ENCODE measurements at places on chromosomes 1 and 21.

GRCh38 chr1:27968692-27969091 is 8.9 kb downstream of the XKR8 start:
- DNase-seq = no peak

- no peak for DNase-seq
Observed at GRCh38 chr1:206472024-206472423, 1.7 kb downstream of the IKBKE start.

GRCh38 chr1:78497201-78497600 is 6.4 kb downstream of the PTGFR start:
- DNase-seq = no peak

GRCh38 chr1:51558375-51558924 is 39.4 kb upstream of the EPS15 start:
- DNase-seq = no peak

DNA sequence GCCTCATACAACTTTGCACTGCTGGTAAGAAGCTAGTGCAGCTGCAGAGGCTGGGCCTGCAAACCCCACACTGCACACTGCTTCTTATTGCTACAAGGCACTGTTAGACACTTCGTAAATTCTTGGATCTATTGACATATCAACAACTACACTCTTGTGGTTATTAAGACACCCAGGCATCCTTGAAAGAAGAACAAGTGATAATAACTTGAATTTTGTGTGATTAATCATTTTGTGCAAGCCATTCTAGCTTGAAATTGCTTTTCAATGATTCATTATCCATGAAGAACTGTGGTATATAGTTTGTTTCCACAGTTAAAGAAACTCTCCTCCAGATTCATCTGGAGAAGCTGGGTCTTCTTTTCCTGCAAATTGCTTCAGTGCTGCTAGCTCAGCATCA is 33.7 kb upstream of the IFI44L start:
- no peak for DNase-seq

GRCh38 chr1:218200979-218201378 is 84.1 kb upstream of the RRP15 start:
- DNase-seq = no peak

DNA sequence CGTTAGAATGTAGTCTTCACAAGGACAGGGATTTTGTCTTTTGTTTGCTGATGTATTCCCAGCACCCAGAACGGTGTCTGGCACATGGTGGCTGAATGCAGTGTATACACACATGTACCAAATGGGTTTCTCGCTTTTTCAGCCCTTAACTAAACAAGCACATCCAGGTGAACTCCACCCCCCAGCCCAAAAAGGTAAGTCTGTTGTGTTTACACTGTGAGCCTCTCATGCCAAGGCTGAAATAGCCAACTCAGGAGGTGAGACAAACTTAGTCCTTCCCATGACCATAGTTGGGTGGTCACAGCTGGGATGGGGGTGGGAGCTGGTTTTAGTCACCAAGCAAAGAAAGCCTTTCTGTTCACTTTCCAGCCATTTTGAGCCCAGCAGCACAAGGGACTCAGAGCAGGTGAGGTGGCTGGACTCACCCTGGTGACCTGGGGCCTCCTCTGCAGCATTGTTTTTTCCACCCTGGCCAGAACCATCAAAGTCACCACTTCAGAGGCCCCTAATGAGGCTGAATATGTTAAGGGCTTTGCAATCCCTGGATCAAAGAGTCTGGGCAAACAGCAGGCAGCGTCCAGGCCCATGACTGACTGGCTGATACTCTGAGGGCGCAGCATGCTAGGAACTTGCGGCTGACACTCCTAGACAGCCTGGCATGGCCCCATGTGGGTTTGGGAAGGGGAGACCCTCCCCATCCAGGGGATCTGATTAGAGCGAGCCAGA is 8.7 kb downstream of the TENT5B start:
- no peak for DNase-seq

- DNase-seq = no peak
Observed at GRCh38 chr1:209723756-209724693, 19.4 kb downstream of the HSD11B1 start.

- DNase-seq = no peak
Observed at GRCh38 chr1:147622731-147623130, 47.6 kb downstream of the ACP6 start.

DNA sequence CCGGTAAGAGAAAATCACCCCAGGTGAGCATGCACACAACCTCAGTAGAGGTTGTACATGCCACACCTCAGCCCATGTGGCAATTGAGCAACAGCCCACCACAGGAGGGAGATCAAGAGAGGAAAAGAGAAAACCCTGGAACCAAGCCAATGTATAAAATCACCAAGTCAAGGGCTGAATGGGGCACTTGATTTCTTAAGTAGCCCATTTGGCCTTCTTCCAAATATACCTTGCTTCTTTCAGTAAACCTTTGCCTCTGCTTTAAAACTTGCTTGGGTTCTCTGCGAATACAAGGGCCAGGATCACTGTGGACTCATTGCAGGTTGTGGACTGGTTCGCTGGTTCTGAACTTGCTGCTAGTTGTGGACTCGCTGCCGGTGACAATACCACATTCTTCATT is 1814.0 kb downstream of the PLA2G4A start:
- DNase-seq = no peak

- DNase-seq = no peak
Observed at GRCh38 chr1:97382206-97382605, 538.6 kb downstream of the DPYD start.

DNA sequence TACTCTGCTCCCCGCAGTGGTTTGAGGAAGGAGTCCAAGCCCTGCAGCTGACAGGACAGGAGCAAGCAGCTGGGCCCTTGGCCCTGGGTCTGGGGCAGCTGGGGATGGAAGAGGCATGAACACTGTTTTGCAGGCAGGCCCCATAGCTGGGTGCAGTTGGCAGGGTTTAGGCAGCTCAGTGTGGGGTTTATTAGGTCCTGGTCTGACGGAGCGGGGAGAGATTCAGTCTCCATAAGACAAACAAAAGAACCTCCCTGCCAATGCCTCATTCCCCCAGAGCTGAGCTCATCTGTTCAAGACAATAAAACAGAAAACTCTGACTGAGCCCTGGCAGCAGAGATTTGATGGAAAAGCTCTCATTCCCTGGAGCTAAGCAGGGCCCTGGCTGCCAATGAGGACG is 37.3 kb downstream of the OLFML2B start:
- no peak for DNase-seq

DNA sequence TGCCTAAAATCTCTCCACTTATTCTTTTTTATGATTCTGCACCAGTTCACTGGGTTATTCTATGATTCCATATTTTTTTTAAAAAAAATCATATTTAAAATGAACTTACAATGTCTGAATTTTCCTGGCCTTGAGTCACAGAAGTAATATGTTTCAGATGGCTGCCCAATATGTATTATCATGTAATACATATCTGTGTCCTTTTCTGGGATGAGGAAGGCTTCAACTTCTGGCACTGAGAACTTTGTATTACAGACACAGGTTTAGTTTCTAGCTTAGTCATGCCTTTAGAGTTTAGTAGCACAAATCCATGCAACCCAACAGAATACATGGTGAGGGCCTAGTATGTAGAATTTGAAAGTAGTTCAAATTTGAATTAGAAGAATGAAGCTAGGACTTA is 7.8 kb upstream of the HSD17B7 start:
- no peak for DNase-seq

GRCh38 chr1:184061396-184062003 is 10.0 kb downstream of the TSEN15 start:
- no peak for DNase-seq

GRCh38 chr1:47209725-47210325 is 20.0 kb upstream of the PDZK1IP1 start:
- DNase-seq = no peak

- peak; percentile 33 for DNase-seq
Observed at GRCh38 chr1:27403065-27403726, 10.8 kb downstream of the GPR3 start.

DNA sequence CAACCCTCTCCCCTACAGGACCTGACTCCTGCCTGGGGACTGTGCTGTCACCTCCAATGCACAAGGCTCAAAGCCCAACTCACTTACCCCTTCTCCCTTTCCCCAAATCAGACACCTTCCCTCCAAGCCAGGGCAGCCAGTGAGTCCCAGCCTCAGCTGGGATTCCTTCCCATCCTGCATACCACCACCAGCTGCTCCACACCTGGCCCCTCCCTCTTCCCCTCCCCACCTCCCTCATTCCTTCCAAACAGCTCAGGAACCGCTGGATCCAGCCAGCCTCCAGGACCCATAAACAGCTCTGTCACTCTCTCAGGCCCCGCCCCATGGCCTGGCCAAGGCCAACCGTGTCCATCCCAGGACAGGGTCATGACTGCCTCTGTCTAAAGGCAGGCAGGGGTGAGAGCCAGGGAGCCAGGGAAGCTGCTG is 41.4 kb downstream of the ACOT7 start:
- DNase-seq = no peak

GRCh38 chr1:16434007-16434406 is 3.2 kb downstream of the SPATA21 start:
- DNase-seq = no peak

DNA sequence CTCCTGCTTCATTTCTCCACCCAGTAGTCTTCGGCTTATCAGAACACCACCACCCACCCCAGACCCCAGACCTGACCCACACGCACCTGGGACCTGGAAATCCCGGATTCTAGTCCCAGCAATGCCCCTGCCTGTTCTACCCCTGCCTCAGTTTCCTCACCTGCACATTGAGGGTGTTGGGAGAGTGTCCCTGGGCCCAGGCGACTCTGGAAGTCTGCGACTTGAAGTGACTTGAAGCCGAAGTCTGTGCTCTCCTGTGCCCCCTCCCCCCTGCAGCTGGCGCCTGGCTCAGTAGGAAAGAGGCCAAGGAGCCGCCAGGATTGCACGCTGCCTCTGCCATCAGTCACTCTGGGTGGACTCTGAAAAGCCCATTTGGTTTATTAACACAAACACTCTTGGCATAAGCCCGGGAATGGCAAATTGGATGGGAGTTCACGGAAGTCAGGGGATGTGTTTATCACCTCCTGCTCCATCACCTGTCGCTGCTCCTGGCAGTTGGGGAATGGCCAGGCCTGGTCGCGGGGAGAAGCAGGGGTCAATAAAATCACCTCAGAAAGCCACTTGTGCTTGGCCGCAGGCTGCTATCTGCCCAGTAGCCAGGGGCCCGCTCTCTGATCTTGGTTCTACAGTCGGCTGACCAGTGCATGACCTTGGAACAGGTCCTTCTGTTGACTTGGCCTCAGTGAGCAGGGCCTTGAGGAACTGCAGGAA is 132.7 kb downstream of the ACTL8 start:
- DNase-seq = no peak

DNA sequence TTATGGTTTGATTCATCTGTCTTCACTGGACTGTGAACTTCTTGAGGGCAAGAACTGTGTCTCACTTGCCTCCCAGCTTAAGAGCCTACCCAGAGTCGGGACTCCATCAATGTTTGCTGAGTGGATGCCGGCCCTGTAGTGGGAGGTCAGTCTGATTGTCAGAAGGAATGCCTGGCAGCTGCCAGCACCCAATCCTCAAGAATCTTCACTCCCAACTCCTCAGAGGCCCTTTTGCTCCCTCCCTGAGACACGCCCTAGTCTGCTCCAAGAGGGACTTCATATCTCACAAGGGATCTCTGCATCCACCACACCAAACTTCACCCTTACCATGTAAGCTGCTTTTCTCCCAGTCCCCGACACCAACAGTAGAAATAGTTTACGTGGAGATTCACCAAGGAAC is 15.2 kb upstream of the KDM4A start:
- DNase-seq = no peak

DNA sequence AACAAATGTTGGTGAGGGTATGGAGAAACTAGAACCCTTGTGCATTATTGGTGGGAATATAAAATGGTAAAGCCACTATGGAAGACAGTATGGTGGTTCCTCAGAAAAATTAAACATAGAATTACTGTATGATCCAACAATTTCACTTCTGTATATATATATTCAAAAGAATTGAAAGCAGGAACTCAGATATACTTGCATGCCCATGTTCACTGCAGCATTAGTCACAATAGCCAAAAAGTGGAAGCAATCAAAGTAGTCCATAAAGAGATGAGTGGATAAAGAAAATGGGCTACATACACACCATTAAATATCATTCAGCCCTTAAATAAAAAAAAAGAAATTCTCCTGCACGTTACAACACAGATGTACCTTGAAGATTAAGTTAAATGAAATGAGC is 34.1 kb downstream of the ABL2 start:
- DNase-seq = no peak

DNA sequence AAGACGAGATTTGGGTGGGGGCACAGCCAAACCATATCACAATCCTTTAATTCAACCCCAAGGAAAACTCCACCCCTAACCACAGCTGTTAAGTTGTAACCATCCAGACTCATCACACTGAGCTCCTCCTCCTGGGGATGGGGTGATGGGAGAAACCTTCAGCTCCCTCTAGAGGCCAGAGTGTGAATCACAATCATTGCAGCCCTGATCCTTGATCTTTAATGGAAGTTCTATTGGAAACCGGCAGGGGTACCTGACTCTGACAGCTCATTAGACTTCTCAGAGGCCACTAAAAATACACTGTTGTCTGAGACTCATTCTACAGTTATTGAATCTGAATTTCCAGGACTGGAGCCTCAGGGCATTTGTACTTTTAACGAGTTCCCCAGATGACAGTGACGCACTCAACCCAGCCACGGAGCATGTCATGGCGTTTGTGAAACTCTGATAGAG is 127.2 kb downstream of the IGSF21 start:
- DNase-seq = no peak

DNA sequence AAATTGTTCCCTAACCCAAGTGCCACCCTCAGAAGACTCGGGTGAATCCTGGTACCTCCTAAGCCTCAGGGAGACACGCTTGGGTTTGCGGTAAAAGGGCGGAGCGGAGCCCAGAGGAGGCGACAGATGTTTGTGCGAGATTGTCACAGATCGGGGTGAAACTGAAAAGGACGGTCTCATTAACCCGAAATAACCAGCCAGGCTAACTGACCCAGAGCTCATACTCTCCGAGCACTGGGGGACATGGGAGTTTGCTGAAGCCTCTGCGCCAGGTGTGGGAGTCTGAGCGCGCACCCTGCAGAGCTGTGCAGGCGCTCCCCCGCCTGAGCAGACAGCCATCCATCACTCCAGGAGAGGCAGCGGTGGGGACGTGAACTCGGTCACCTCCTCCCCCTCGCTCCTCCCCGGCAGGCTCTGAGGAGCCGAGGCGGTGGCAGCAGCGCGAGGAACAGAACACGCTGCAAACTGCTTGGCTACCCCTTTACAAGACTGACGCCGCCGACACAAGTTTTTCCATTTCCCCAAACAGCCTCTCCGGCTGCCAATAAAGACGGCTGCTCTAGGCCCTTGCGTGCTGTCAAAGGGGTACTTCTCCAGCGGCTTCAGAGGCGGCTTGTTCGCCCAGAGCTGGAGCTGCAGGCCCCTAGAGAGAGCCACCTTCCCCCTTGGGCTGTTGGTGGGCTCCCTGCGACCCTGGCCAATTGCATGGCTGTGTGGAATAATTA is 43.5 kb downstream of the RRAGC start:
- no peak for DNase-seq

GRCh38 chr1:207355060-207355459 is 33.6 kb downstream of the CD55 start:
- no peak for DNase-seq

GRCh38 chr1:115332813-115333608 is 5.0 kb downstream of the NGF start:
- no peak for DNase-seq

Data from activated gamma-delta T cell treated with Interleukin-2 at 50 U/mL for 16 hours (primary cell).